ENCODE measurements at places on chromosomes 16 and 17.

- DNase-seq: no peak
These were observed 66.4 kb downstream of the MYH10 start for GRCh38 chr17:8563981-8564602.

DNA sequence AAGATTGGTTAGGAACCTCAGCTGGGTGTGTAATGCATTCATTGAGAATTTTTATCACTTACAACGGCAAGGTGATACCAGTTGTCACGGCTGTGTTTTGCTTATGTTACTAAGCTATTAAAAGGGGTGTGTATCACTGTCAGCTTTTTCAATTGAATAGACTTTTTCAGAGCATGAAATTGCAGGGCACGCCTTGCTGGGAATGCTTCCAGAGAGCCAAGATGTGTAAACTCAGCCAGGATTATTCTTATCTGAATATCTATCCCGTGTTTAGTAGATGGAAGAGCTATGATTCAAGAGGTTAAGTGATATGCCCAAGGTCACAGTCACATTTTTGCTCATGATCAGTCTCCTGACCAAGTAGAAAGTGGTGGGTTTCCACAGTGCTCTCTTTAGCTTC, 6.6 kb upstream of the TEKT3 start:
- no peak for DNase-seq

DNA sequence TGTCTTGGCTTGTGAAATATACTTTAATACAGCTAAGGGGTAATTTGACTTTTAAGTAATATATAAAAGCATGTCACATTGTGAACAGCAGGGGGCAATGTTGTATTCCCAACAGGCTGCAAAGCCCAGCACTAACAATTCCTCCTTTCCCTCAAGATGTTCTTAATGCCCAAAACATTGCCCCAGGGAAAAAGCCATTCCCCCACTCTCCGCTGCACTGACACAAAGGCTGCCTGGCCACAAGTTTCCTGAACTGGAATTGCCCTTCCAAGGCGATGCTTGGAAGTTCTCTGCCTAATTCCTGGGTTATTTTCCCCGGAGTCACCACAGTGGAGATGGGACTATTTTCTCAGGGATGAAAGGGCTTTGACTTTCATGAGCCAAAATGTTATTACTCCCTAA, 27.2 kb downstream of the CLEC16A start:
- no peak for DNase-seq

GRCh38 chr17:21039839-21040575, 2.8 kb downstream of the USP22 start:
- peak; percentile 28 for DNase-seq

DNA sequence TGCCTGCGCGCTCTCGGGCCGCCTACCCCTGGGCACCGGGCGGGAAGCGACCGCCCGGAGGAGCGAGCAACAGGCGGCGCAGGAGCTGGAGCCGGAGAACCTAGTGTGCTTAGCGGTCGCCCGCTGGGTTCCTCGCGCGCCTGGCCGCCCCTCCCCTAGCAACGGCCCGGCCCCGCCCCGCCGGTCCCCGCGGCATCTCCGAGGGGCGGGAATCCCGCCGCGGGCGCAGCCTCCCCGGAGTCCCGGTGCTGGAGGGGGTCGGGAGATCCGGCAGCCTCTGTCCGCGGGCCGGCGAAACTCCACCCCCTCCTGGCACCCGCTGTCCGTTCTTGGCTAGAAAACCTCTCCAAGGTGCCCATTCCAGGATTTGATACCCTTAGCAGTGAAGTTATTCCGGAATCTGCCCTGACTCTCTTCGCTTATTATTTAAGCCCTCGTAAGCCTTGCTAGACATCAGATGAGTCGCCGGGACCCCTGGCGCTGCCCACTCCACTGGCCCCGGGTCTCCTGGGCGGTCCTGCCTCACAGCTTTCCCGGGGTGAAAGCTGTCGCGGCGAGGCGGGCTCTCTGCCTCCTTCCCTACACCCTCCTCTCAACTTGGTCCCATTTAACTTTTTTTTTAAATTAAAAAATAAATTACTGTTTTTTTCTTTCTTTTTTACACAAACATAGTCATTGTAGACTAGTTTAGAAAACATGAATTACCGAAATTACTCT, at the start of gene RPRML:
RPRML (minus strand) TSS at position 107 of the 717 bp plus-strand sequence. CDS start 246 bp downstream, outside the sequence.
- DNase-seq: no peak

- no peak for DNase-seq
These were observed 7.5 kb downstream of the MTSS2 start for GRCh38 chr16:70678121-70678897.

GRCh38 chr16:87442581-87442966, 50.2 kb downstream of the ZCCHC14 start:
- DNase-seq: no peak

DNA sequence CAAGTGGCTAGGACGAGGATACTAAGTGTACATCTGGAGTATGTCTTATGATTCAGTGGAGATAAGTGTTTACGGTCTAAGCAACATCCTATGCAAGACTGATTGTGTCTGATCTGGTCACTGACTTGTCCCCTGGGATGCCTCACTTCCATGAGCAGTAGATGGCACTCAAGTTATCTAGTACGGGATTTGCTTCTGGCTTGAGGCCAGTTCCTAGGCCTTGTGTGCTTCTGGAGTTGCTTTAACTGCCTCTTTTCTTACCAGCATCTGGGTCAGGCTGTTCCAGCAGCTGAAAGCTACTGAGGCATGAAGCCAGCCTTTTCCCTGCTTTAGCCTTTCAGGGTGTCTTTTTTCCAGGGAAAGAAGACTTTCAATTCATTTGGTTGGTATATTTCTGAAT, 23.0 kb downstream of the SUPT6H start:
- no peak for DNase-seq

DNA sequence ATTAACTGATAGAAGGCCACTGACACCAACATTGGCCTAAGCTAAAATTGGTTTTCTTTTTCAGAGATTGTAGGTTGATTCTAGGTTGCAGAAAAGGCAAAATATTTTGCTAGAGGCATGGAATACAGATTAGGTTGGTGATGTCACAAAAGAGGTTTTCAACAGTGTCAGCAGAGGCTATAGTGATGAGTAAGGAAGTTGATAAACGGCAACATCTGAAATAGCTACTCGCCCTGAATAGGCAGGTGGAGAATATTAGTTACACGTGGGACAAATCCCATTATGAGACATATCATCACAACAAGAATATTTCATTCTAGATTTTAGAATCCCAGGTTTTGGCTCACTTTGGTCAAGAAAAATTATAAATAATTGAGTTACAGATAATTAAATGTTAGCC, 1.5 kb upstream of the TOM1L1 start:
- DNase-seq: no peak

- peak; percentile 35 for DNase-seq
These were observed 107.0 kb upstream of the CACNG5 start for GRCh38 chr17:66727634-66728570.

DNA sequence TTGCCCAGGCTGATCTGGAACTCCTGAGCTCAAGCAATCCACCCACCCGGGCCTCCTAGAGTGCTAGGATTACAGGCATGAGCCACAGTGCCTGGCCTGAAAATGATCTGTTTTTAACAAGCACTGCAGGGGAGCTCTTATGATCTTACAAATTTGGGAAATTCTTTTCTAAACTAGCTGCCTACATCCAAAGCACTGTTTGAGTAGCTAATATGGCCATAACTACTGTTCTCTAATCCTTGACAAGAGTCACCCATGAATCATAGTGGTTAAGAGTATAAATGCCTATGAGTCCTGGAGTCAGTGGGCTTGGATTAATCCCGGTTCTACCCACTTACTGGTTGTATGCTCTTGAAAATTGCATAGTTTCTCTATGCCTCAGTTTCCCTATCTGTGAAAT, 1.4 kb upstream of the CPPED1 start:
- DNase-seq: no peak

DNA sequence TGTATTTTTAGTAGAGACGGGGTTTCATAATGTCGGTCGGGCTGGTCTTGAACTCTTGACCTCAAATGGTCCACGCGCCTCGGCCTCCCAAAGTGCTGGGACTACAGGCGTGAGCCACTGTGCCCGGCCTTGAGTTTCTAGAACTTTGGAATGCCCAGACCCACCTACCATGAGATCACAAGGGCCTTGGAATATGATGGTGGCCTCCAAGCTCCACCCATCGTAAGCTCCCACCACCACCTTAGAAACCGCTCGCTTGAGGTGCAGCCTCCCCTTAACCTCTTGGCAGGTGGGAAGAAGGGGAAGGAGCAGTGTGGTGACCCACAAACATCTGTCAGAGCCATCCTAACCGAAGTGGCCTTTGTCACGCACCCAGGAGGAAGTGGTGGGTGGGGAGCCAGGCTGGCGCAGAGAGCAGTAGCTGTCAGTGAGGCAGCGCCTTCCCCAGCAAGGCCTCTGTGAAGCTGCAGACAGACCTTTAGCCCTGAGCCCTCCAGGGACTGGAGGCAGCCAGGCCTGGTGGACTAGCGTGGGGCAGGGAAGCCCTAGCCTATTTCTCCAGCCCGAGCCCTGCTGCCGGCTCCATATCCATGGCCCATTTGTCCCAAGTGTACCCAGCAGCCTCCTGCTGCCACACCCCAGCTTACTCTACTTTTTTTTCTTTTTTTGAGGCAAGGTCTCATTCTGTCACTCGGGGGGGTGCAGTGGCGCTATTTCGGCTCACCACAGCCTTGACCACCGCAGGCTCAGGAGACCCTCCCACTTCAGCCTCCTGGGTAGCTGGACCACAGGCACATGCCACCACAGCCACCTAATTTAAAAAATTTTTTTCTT, 13.1 kb upstream of the SEPHS2 start:
- peak; percentile 76 for DNase-seq

- no peak for DNase-seq
These were observed 10.3 kb downstream of the ITGAX start for GRCh38 chr16:31365131-31365865.

DNA sequence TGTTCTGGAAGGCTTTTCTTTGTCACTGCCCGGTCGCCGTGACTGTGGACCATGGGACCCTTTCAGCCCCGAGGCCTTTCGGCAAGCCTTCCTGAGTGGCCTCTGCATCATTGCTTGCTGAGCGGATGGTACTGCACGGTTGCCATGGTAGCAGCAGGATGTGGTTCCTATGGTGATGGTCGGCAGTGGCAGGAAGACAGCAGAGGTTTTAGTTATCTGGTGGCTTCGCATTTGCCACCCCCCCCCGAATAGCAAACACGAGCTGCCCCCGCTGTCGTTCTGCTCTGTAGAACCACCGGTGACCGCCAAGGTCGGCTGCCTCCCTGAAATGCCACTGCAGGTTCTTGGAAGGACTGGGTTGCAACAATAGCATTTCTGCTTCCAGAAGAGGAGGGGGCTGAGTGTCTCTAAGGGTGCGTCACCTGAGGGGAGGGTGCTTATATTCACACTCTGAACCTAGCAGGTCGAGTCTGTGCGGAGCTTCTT, 76.6 kb downstream of the CMIP start:
- DNase-seq: peak; percentile 74

GRCh38 chr17:19867079-19867328, 732 bp downstream of the ULK2 start:
- peak; percentile 28 for DNase-seq

GRCh38 chr17:8185582-8186445, 4.2 kb downstream of the BORCS6 start:
- DNase-seq: peak; percentile 81

DNA sequence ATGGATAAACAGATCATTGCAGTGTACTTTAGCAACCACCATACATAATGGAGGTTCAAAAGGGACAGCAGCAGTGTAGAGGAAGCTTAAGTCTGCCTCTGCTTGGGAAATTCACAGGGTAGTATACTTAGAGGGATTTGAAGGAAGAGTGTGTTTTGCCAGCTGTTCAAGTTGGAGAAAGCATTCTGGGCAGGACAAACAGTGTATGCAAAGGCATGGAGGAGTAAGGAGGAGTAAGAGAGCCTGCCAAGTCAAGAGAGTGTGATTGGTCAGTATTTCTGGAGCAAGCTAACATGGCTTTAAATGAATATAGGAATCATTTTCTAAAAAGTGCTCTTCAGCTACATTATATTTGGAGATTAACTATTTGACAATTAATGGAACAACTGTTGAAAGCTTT, 22.9 kb upstream of the PHAF1 start:
- no peak for DNase-seq

DNA sequence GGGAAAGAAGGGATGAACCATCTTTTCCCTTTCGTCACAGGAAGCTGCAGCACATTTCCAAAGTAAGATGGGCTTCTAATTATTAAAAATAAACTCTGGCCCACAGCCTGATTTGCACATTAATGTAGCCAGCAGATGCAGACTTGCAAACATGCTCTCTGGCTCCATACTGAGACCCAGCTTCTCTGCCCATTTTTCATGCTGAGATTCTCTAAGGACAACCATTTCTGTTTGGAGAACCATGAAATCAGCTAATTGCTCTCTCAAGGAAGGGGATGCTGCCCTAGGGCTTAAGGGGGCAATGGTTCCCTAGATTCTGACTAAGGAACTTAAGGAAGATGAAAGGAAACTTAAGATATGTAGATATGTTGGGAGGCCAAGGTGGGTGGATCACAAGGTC, 63.0 kb upstream of the CES5A start:
- no peak for DNase-seq

- DNase-seq: no peak
These were observed 471.8 kb downstream of the MAF start for GRCh38 chr16:79128706-79129105.

DNA sequence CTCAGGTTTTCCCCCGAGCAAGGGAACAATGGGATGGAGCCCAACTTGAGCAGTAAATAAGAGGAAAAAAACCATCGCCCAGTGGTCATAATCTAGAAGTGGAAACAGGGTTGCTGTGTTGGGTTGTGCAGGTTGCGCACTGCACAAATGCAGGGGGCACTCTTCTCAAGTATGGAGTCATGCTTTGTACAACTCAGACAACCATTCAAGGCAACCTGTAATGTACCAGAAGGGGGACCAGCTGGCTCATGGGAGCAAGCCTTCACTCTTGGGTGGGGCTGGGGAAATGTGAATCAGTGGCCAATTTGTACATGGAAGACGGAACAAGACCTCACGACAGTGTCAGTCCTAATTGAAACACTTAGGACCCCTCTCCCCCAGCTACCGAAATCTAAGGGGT, 23.9 kb upstream of the LITAF start:
- DNase-seq: no peak

DNA sequence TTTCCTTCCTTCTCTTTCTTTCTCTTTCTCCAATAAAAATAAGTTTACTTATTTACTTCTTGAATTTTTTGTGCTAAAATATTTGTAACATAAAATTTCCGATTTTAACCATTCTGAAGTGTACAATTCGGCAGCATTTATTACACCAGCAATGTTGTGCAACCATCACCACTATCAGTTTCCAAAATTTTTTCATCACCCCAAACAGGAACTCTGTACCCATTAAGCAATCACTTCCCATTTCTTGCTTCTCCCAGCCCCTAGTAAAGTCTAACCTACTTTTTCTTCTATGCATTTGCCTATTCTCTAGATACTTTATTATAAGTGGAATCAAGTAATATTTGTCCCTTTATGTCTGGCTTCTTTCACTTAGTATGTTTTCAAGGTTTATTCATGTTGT, 2.5 kb upstream of the HP start:
- no peak for DNase-seq

- DNase-seq: no peak
These were observed 3.3 kb upstream of the FN3KRP start for GRCh38 chr17:82713071-82713723.

- DNase-seq: no peak
These were observed 98.9 kb upstream of the NLRP1 start for GRCh38 chr17:5683241-5683640.

- no peak for DNase-seq
These were observed 37.3 kb downstream of the SEC14L1 start for GRCh38 chr17:77178050-77178449.

All from CD8-positive, alpha-beta T cell (primary cell).